ENCODE measurements at places on chromosomes 1 and 21.

GRCh38 chr21:32413697-32414578 is 1.4 kb downstream of the EVA1C start:
- no peak for DNase-seq

DNA sequence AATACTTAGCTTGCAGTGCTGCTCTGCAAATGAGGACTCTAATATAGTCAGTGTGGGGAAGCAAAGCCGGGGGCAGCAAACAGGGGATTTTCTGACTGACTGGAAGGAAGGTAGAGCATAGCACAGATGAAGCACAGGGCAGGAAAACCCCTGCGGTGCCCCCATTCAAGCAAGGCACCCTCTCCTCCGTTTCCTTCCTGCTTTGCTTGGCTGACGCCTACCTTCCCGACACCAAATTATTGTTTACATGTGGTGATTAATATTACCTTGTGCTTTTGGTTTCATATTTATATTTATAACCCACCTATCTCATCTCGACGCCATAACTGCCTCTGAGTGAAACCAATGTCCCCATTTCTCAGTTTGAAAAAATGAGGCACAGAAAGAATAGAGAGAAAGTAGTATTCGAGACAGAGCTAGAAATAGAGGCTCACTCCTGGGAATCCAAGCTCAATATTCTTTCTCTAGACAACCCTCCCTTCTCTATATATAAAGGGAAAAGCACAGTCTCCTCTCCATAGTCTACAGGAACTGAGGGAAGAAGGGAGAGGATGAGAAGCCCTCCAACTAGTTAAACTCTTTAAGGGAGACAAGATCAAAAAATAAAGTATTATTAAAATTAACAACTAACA is 41.3 kb downstream of the PIK3C2B start:
- DNase-seq = no peak

DNA sequence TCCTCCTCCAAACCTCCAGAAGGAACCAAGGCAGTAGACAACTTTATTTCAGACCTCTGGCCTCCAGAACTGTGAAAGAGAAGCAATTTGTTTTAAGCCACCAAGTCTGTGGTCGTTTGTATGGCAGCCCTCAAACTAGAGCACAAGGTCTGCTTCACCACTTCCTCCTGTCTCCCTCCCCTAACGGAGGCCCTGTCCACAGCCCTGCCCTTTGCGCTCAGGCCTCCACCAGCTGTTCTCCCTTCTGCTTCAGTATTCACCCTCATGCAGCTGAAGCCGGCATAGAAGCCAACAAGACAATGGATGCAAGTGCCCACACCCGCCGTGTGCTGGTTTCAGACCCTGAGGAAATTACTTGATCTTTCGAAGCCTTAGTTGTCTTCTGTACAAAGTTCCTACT is 364.1 kb downstream of the HHAT start:
- DNase-seq = no peak

DNA sequence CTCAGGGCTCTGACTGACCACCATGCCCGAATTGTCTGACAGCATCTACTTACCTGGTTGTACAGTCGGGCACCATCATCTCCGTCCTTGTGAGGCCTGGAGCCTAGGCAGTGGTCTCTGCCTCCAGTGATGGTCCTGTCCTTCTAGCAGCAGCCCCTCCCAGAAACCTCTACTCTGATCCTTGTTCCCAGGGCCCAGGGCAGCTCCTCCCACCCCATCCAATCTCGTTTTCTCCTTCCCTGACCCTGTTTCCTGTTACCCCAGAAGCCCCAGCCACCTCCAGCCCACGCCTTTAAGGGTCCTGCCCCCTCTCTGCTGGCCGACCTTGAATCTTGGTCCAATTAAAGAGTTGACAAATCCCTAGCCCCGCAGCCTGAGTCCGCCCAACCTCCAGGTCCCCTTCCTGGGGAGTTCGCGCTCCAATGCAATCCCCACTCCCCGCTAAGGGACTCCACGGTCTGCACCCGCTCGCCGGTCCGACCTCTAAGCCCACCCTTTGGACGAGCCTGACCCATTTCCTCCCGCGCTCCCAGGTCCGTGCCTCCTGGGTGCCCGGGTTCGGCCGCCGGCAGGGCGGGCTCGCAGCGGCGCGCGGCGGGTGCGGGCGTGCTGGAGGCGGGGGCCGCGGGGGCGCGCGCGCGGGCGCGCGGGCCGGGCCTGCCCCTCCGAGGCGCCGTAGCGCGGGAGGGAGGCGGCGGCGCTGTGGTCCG is at the start of gene B4GALT2:
B4GALT2 (plus strand) TSS at position 660 of the 710 bp plus-strand sequence. CDS start 1,951 bp downstream, outside the sequence.
- DNase-seq = no peak

GRCh38 chr1:77652268-77652667 is 30.2 kb downstream of the ZZZ3 start:
- DNase-seq = no peak

GRCh38 chr1:229474509-229474908 is 33.6 kb downstream of the NUP133 start:
- no peak for DNase-seq

DNA sequence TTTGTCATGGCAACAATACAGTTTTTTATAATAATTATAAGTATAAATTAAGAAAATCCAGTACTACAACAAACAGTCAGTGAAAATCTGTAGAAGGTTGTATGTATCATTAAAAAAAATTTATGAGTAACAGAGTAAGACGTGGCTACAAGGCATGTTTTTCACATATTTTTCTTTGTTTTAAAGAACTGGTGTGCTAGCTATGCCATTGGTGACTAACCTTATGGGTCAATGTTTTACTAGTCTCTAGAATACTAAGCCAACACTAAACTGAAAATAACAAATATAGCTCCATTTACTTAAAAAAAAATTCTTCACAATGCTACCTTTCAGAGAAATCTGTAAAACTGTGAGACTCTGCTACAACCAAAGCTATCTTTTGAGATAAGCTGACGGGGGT is 261.5 kb downstream of the ADGRL2 start:
- DNase-seq = no peak

- no peak for DNase-seq
Measured at GRCh38 chr1:38210021-38210894, 163.7 kb upstream of the POU3F1 start.

DNA sequence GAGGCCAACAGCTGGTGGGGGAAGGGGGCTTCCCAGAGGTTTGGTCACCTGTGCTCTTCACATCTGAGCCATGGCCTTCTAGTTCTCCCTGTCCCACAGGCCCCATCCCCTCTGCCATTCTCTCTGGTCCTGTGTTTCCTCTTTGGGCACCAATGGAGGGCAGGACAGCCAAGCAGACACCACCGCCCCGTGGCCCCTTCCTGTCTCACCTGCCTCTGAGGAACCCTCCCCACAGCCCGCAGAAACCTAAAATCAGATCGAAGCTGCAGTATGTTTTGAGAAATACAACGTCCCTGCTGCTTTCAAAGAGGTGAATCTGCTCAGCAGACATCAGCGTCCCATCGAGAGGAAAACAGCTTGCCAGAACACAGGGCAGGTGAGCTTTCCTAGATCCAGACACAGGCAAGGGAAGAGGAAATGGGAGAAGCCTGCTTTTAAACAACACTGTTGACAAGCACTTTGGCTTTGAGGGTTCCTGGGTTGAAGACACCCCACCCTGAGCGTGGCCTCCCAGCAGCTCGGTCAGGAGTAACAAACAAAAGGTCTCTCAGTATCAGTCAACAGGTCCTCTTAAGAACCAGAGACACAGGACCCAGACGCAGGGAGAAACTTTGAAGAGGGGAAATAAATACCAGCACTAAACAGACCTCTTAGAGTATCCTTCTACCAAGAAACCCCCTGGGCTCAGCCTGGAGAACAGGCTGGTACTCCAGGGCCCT is 2.3 kb downstream of the PANK4 start:
- DNase-seq = no peak

Data from Caki2 (cell line).